ENCODE measurements at places on chromosomes 1 and 21. TPM values are rescaled to one million over a fixed set of nuclear protein-coding genes. Genes with fewer than 3 reads are reported as not detected.

The C4BPB gene
- not detected for total RNA-seq

The CD52 gene
- not detected for total RNA-seq

The DDX20 gene
- total RNA-seq = 15.4 TPM

The KCNJ15 gene
- total RNA-seq = 2.1 TPM

DNA sequence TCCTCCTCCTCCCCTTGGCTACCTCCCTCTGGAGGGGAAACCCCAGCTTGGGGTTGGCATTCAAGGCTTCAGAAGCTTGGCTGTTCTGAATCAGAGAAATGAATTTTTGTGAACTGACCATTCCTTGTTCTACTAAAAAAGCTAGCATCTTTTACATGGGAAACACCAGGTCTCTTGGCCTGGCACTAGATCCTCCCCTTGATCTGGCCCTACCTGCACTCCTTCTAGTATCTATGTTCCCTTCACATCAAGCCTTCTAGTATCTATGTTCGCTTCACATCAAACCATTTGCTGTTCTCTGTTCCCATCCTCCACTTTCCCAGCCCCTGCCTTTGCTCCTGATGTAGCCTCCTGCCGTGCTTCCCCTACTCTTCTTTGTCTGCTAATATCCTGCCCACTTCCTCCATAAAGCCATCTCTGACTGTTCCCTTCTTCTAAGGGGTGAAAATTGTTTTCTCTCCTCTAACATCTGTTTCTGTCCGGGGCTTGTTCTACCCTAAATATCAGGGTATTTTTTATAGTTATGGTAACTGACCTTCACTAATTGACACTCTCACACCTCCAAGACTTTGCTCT is 25.8 kb downstream of the FAM151A start:
- no peak for DNase-seq

GRCh38 chr1:246969621-246970020 is 37.9 kb upstream of the AHCTF1 start:
- no peak for DNase-seq

GRCh38 chr1:179728271-179728670 is 14.8 kb upstream of the FAM163A start:
- no peak for DNase-seq

DNA sequence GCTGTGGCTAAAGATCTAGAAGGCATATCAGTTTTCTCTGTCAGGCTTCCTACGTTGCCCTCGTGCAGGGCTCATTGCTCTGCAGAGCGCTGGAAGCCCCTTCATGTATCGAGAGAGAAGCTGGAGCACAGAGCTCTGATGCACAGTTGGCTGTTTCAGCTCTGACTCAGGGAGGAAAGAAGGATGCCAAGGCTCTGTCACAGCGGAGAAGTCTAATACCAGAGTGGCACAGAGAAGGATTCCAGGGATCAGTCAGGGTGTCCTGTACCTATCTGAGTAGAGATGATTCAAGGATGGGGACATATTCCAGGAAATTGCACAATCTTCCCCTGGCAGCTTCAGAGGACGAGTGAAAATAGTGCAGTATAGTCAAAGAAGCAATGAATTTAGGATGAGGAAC is 179.2 kb upstream of the FMN2 start:
- no peak for DNase-seq

DNA sequence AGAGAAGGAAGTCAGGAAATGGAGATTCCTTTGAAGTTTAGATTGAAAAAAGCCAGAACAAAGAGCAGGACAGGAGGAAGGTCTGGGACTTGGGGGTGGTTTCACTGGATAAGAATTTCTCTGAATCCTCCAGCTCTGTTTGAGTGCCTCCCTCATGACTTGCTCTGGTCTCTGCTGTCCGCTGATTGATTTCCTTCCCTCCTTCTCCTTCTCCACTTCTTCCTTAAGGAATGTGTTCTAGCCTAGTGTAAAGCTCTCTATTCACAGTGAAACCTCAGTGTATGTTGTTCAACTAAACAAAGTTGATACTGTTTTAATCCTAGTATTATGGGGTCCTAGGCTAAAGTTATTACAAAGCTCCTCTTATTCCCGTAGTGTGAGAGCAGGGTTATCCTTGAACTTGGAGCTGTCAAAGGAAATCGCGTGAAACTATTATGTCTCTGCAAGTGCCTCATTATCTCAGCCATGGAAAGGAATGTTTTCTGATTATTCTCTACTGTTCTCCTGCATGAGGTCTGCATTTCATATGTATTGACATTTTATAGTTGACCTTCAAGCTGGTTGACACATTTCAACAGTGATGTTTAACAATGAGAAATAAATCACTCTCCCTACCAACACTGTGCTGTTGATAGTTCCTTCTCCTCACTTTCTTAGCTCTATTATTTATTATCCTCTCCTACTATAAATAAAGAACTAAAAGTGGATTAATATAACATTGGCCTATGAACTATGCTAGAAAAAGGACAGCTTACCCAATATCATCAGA is 82.7 kb upstream of the KCTD3 start:
- DNase-seq = no peak

DNA sequence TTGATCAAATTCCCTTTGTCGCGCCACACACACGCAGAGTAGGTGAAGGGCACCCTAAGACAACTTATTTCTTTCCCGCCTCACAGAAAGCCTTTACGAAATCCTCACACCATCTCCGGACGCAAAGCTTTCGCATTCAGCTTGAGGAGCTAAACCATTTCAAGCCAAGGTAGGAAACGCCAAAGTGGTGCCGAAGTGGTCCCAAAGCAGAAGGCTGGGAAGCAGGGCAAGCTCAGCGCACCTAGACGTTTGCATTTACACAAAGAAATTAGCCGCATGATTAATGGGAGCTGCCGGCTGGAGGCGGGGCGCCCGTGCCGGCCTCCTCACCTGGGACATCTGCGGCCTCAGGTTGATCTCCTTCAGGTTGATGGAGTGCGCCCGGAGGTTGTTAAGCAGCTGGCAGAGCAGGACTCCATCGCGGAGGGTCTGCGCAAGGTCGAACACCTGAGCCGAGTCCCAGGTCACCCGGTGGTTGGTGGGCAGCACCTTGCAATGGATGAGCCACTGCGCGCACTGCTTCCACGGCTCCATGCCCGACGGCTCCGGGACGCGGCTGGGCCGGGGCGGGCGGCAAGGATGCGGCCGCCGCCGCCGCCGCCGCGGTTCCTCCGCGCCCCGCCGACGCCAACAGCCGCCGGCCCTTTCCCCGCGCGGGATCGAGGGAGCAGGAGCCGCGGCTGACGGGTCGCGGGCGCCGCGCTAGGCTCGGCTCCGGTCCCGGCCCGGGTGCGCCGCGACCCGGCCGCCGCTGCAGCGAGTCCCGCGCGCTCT is 457 bp downstream of the VAV3 start:
- DNase-seq = peak; percentile 28

DNA sequence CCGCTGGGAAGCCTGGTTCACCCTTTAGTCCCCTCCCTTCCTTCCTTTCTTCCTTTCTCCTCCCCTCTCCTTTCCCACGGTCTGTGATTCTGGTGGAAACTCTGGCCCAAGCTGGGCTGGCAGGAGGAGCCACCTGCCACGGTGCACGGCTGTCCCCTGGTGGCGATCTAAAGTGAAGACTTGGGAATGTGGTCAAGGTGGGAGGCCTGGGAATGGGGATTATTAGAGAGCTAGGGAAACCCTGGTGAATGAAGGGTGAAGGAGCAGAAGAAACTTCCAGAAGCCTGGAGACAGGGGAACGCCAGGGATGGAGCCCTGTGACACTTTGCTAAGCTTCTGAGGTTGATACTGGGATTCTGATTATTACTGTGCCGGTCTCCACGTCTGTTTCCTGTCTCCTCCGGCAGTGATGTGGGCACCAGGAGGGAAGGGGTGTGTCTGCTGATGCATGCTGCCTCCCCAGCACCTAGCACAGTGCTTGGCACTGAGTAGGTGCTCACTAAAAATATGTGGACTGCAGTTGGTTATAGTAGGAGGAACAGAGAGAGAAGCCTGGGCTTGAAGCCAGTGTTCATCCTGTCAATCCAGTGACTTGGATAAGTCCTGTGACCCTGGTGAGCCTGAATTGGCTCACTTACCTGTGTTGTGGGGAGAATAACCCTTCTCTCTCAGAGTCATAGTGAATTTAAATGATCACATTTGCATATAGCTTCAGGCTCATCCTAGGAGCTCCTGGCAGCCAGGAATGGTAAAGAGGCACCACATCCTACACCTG is 71.2 kb upstream of the NBPF3 start:
- peak; percentile 89 for DNase-seq

DNA sequence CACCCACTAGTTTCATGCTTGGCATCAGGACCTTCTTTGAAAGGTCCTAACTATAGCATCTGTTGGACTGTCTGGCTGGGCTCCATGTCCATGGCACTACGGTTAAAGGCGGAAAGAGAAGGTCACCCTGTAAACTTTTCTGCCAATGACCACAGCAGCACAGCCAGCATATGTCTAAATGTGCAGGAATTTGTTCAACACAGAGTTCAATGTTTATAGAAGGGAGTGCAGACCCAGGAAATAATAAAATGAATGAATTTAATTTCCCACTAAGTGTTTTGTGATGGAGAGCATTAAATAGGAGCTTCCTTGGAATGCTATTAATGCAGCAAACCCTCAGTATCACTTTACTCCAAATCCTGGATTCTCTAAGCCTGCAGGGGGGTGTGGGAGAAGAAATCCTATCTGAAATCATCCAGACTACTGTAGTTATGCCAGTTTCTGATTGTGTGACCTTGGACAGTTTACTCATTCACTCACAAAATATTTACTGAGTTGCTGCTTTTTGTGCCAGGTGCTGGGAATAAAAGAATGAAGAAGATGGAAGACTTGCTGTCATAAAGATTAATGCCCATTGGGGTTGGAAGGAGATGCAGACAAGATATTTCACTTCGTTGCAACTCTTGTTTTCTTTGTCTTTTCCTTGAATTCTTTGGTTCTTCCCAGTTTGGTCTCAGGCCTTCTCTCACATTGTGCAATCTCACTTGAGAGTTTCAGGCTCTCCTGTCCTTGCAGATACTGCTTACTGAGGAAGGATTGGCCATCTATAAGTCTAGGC is 195.0 kb downstream of the ROR1 start:
- no peak for DNase-seq

DNA sequence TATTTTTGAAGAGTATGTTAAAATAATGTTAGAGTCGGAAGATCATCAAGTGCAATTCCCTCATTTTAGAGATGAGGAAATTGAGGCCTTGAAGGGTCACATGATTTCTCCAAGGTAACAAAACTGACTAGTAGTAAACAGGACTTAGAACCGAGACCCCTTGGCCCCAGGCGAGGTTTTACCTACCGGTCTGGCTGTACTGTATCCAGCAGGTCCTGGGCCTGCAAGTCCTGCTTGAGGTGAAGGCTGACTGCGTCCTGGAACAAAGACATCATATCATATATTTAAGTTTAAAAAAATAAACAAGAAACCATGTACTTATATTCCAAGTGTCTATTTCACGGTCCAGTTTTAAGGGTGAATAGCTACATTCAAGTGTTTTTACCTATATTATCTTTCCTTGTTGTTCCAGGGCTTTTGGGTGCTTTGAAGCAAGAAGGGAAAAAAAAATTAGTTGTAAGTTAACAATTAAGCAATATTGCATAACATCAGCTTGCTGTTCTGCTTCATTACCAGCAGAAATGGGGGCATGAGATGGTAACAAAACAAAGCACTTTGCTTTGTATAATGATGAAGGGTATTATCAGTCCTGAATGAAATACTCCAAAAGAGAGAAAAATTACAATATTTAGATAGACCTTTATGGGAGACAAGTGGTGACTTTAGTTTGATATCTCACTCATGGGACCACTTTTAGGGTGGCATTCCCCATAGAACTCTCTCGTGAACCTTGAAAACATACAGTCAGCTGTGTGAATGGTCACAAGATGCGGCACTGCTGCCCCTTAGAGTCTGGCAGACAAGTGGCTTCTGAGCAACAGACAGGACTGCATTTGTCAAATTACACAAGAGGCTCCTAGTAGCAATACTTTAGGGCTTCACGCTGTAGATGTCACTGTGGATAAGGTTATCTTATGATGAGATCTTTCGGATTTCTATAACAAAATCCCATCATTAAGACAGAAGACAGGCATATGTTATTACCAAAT is 29.8 kb upstream of the CFAP298 start:
- no peak for DNase-seq

DNA sequence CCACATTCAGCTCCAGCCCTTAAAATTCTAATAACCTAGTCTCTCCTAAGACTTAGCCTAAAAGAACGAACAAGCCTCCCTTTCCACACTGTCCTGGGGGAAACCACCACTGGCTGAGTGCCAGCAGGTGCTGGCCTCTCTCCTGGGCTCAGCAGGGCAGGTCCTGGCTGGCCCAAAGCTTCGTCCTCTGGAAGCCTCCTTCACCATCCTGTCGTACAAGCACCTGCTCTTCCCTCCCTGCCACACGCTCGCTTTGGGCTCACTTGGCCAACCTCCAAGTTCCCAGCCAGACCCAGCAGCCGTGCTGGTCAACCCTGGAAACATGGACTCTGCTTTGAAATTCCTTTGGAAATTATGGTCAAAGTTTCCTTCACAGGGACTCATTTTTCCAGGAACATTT is 58.2 kb upstream of the SLC25A33 start:
- DNase-seq = no peak

DNA sequence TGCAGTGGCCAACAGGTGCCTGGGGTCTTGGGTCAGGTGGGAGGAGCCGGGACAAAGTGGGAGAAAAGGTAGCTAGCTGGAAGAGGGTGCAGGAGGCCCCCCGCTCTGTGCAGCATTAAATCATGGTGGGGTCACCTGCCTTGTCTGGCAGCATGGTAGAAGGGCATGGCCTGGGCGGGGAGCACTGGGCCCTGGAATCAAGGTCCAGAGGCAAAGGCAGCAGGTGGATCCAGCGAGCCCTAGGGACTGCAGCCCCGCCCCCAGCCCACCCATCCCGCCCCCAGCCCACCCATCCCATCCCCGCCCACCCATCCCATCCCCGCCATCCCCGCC is 16.7 kb upstream of the TTLL10 start:
- DNase-seq = no peak
